ENCODE measurements at places on chromosomes 4 and X.

DNA sequence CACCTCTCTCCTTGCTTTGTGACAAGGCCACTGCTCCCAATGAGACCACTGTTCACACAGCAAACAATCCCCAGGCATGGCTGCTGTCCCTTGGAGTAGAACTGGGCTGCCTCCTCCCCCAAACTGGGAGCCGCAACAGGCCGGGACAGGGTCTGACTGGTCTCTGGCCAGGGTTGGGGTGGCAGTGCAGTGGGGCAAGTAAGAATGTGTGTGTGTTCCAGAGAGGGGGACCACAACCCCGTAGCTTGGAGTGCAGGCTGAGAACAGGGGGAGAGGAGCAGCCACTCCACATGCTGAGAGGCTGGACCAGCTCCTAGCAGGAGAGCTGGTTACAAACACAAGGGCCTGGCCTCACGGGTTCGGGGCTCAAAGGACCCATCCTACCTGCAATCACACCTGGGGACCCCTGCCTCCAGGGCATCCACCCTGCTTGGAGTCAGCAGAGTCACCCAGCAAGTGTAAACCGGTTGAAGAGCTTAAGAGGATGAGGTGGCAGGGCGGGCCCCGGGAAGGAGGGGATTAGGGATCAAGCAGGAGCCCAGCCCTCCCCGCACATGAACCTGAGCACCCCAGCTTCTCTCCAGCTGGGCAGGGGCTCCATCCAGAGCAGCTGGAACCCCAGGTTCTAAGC, 3.8 kb upstream of the ZNF185 start:
- no peak for DNase-seq

GRCh38 chrX:131577999-131578734, 34.3 kb downstream of the OR13H1 start:
- no peak for DNase-seq

DNA sequence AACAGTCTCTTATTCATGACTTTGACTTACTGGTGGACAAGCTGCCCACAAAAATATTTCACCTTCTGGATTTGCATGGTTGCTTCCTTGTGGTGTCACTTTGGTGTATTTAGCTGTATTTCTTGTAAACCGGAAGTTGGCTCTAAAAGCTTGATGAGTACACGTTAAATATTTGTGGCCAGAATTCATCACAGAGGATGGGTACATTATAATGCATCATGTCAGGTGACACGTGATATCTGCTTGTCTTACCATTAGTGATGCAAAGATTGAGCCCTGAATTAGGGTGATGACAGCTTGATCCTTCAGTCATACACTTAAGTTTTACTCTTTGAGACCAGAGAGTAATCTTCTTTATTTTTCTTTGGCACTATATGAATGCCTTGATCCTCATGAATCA, 188.3 kb upstream of the RPS6KA3 start:
- DNase-seq, result no peak

DNA sequence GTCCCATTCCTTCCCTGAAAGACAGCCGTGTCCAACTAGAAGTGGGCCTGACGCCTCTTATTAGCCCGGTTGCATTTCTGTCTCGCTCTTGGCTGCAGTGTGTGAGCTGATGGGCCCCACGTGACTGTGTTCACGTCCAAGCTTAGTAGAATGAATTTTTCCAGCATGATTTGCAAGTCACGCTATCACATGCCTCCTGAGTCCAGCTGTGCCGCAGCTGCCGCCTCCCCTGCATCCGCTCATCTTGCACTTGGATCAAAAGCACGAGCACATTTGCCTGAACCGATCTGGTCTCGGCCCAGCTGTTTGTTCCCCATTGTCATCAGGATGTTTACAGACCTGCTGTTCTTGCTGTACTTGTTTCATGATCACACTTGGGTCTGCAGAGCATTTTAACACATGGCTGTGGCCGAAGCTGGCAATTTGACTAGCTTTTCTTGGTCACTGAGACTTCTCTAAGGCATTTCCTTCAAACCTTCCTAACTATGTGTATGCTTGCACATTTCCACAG, 126.5 kb downstream of the KIT start:
- no peak for DNase-seq

DNA sequence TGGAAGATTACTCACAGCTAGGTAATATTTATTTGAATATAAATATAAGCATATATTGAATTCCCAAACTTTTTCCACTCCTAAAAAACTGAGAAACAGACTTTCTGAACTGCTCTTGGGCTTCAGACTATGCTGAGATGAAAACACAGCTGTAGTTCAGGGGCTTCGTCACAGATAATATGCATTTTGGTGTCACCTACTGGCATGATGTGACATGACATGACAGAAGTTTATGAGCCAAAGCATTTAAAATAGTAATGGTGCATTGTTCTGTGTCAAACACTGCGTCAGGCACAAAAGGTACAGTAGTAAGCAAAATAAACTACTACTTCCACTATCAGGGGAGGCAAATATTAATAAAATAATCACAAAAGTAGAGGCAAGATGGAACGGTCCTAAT, 171.3 kb downstream of the BTC start:
- DNase-seq, result no peak

GRCh38 chr4:55512922-55513571, 33.7 kb downstream of the CLOCK start:
- DNase-seq, result no peak

DNA sequence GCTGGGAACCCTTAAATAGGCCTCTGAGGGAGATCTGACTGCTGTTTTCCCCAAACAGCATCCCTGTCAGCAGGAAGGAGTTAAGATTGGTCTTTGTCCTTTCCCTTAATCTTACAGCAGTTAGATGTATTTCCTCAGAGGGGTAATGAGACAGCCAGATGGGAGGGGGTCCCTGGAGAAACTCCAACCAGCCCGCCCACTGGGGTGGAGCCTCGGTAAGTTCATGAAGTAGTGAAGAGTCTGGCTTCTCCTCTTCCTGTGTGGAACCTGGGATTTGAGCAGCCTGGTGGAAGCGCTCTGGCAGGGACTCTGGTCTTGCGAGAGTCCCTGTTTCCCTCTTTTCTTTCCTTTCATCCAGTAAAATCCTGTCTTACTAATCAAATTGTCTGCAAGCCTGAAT, 330.0 kb downstream of the TLL1 start:
- no peak for DNase-seq

GRCh38 chr4:159150396-159150795, 47.5 kb downstream of the RAPGEF2 start:
- no peak for DNase-seq

DNA sequence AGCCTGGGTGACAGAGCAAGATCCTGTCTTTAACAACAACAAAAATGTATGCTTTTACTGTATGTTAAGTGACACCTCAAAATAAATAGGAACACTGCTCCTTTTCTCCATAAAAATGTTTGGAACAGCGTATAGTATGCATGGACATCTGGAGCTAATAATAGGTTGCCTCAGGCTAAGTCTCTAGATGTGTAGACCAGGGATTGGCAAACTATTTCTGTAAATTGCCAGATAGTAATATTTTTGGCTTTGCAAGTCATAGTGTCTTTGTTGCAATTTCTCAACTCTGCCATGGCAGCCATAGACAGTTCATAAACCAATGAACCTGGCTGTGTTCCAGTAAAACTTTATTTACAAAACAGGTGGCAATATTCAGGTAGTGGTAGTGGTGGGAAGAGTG, 76.6 kb upstream of the CBLL2 start:
- no peak for DNase-seq

- DNase-seq, result no peak
Measured at GRCh38 chr4:161680146-161680545, 483.7 kb downstream of the FSTL5 start.

DNA sequence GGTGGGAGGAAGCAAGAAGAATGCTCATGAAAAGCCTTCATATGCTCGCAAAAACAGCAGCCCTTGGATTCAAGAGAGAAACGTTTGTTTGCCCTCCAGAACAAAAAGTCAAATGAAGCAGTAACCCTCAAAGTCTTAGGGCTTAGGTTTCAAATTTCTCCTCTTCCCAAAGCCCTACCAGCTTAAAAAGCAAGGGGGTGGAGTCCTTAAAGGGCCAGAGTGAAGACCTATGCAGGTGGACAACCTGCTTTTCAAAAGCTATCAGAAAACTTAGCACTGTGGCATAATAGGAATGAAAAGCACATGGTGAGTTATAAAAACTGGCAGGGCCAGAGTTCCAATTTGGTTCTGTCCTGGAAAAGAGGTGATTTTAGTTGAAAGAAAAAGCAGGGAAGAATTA, 253.3 kb downstream of the NAP1L3 start:
- no peak for DNase-seq

DNA sequence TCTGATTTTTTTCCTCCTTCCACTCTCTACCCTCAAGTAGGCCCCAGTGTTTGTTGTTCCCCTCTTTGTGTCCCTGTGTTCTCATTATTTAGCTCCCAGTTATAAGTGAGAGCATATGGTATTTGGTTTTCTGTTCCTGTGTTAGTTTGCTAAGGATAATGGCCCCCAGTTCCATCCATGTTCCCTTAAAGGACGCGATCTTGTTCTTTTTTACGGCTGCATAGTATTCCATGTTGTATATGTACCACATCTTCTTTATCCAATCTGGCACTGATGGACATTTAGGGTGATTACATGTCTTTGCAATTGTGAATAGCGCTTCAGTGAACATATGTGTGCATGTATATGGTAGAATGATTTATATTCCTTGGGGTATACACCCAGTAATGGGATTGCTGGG, 54.5 kb upstream of the BTC start:
- DNase-seq, result no peak

DNA sequence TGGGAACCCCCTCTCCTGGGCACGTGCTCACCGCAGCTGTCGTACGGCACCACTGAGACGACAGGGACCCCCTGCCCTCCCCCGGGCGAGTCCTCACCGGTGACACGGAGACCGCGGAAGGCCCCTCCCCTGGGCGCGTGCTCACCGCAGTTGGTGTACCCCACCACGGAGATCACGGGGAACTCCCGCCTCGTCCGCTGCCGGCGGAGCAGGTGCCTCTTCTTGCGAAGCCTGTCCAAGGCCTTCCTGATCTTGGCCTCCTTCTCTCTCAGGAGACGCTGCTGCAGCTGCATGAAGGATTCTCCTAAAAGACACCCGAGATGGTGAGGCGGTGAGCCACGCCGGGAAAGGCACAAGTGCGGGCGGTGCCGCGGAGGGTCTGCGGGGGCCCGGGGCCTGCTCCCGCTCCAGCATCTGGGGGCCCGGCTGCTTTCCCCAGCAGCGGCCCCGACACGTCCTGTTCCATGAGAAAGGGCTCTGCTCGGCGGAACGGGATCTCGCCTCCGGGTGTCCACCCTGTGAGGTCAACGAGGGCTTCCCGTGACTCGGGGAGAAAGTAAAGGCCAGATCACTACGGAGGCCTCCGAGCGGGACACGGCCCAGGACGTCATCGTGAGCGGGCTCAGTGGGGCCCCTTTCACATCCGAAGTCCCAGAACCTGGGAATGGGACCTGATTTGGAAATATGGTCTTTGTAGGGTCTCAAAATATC, 5.8 kb downstream of the GTPBP6 start:
- DNase-seq, result no peak

- DNase-seq, result no peak
Measured at GRCh38 chr4:101853691-101854090, 63.2 kb downstream of the BANK1 start.

- DNase-seq, result no peak
Measured at GRCh38 chrX:102995316-102995715, 58.2 kb downstream of the RAB40AL start.

DNA sequence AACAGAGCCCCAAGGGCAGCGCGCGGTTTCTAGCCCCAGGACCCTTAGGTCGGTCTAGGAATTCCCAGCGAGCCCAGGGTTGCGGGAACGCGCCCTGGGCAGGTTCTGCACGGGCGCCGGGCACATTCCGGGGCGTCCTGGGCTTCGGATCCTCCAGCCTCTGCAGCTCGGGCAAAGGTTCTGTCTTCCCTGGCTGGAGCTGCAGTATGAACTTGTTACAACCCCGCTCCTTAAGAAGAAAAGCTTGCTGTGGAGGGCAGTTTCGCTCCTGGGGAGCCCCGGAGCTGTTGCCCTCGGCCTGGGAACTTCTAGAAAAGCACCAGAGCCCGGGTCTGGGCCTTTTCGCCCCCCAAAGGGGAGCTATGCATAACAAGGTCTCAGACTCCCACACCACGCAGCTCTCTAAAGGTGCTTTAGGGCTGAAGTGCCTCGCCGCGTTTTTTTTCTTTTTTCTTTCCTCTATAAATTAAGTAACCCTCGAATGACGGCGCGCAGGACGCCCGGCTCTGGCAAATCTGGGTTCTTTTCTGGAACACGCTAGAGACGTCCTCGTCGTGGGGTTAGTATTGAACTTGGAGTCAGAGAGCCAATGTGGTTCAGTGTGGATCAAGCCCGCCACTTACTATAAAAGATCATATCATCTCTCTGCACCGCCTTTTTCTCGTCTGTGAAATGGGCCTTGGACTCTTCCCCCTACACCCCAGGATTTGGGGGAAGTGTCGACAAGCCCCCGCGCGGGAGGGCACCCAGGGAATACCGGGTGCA, 5.7 kb downstream of the MSX1 start:
- DNase-seq, result no peak

GRCh38 chr4:98293104-98293887, 32.1 kb downstream of the RAP1GDS1 start:
- DNase-seq, result no peak

- no peak for DNase-seq
Measured at GRCh38 chr4:184350213-184350817, 124.0 kb downstream of the IRF2 start.

GRCh38 chr4:55032179-55032578, 93.2 kb downstream of the KDR start:
- DNase-seq, result no peak

GRCh38 chrX:6134255-6134654, 94.4 kb downstream of the NLGN4X start:
- no peak for DNase-seq

GRCh38 chrX:95889279-95889678, 795.4 kb upstream of the DIAPH2 start:
- DNase-seq, result no peak

DNA sequence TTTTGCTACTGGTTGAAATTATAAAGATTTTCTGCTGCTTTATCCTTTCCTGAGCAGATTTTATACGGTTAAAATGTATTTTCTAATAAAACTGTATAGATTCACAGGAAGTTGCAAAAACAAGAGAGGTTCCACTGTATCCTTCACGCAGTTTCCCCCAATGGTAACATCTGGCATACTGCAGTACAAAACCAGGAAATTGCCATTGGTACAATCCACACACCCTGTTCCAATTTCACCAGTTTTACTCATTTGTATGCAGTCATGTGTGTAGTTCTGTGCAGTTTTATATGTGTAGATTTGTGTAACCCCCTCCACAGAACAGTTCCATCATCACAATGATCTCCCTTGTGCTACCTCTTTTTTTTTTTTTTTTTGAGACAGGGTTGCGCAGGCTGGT, 20.0 kb downstream of the DDX3X start:
- no peak for DNase-seq

DNA sequence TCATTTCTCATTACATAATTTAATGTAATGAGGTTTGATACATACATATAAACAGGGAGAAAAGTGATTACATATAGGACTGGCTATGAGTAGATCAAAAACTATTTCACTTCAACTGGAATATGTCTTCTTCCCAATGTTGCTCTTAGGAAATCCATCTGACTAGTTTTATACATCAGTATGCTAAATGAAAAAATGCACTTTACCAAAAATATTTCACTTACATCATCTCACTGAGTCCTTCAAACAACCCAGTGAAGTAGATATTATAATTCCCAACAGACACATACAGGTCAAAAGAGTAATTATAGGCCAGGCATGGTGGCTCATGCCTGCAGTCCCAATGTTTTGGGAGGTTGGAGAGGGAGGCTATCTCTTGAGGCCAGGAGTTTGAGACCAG, 215.9 kb downstream of the MID1 start:
- DNase-seq, result no peak

GRCh38 chr4:169202145-169202699, 68.5 kb downstream of the SH3RF1 start:
- DNase-seq, result no peak

- DNase-seq, result no peak
Measured at GRCh38 chr4:10811991-10812390, 127.4 kb upstream of the CLNK start.

GRCh38 chrX:10043386-10043785, 76.2 kb downstream of the CLDN34 start:
- DNase-seq, result no peak
